ENCODE measurements at places on chromosomes 2 and 18.
A peak's percentile ranks its signal among the peaks of the same experiment; 100 is the strongest.

DNA sequence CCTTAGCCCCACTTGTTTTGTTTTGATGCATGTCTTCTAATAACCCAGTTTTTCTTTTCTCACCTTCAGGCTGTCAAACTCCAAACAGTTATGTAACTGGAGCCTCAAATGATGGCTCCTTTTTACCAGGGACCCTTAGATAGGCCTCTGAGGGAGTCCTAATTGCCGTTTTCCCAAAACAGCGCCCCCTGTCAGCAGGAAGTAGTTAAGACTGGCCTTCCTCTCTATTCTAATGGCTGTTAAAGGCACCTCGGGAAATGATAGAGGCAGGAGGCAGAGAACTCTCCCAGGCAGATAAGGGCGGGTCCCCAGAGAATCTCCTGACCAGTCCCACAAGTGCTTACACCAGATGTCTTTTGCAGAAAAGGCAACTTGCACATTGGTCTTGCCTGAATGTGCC, 123.2 kb downstream of the KCNS3 start:
- no peak for DNase-seq

- DNase-seq, result no peak
Observed at GRCh38 chr2:10028988-10029874, 14.1 kb upstream of the KLF11 start.

DNA sequence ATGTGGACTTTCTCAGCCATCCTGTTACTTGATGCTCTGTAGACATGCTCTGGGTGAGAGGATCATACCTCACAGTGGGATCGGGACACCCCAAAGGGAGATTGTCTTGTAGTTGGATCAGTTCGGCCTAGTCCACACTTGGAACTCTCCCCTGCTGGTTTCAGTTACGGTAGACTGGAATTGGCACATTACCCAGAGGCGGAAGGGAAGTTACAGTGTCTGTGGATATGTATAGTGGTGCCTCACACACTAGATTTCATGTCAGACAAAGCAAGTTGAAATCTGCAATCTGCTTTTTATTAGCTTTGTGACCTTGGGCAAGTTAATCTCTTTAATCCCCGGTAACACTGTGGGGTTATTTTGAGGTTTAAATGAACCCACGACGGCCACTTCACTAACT, 16.2 kb upstream of the CTAGE1 start:
- peak; percentile 17 for DNase-seq

GRCh38 chr2:173843526-173843925, 121.6 kb downstream of the SP3 start:
- DNase-seq, result no peak

DNA sequence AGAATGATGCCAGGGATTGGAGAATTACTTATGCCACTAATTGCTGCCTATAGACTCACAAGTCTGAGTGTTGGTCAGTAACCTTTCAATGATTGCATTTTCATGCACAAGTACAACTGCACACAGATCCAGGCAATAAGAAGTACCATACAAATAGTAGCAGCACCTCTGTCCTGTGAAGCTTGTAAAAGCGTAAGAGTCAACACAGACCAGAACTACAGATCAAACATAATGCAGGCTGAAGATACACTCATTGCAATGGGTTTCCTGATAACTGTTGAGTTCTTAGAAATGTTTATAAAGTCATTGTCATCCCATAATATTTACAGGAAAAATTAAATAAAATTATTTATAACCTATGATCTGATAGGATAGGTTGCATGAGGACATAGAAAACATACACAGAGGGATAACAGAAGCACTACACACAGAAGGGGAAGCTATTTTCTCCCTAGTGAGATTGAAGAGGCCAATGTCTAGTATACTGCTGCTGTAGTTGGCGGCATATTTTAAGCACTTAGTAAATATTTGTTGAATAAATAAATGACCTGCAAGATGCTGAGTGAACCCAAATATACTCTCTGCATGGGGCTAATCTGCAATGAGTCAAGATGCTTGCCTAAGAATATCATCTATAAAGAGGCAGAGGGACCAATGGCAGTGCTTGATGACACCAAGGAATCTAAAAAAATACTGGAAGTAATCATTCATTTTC, 5.7 kb upstream of the PIK3C3 start:
- DNase-seq, result no peak

DNA sequence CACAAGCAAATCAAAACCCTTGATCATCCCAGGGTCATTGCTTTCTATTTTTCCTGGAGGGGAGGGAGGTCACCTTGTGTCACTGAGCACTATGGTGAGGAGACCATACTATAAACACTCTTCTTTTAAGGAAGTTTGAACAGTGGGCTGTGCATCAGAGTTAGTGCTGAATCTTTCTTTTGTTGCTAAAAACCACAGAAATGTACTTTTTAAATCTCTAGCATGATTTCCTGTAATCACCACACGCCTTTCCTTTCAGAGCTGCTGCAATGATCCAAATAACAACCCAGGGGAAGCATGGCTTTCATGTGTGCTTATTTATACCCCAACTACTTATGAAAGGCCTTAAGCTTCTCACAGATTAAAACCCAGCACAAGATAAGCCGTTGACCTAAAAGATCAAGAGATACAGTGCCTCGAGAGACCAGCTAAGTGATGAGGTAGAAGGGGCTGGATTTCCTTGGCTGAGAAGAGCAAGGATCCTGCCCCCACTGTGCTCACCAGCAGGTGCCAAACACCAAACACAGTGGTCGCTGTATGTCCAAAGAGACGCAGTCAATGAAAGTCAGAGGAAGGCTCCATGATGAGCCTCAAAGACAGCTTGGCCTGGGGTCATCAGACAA, 34.7 kb downstream of the TRABD2A start:
- DNase-seq, result no peak

- DNase-seq, result no peak
Observed at GRCh38 chr2:7994397-7994951, 687.4 kb upstream of the ID2 start.

DNA sequence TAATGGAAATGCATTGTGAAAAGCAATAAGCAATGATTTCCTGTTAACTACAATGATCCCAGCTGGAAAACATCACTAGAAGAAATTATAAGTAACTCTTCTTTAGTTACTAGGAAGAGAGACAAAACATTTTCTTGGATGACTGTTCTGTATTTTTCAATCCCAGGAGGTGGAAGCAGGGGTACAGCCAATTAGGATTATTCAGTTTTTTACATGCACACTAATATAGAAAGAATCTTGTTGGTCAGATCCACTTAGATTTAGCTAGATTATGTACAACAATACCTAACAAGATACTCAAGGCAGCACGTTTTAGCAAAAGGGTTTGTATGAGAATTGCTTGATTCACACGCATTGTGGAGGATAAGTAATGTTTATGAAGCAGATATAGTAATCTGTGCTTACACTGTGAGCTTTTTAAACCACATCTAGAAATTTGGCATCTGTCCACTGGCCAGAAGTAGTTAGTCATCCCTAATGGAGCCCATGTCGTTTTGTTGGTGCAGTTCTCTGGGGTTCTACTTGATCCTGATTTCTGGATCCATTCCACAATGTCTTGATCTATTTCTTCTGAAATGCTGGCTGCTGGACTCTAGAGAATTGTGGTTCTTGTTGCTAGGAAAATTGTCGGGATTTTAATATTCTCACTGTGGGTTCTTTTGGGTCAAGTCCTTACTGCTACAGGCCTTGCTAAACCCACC, 199.7 kb downstream of the ADCYAP1 start:
- DNase-seq, result peak; percentile 15

Data from RCC 7860 (cell line).